ENCODE measurements at places on chromosomes 13 and 19. TPM values are rescaled to one million over a fixed set of nuclear protein-coding genes. Genes with fewer than 3 reads are reported as not detected.
A peak's percentile ranks its signal among the peaks of the same experiment; 100 is the strongest.

DNA sequence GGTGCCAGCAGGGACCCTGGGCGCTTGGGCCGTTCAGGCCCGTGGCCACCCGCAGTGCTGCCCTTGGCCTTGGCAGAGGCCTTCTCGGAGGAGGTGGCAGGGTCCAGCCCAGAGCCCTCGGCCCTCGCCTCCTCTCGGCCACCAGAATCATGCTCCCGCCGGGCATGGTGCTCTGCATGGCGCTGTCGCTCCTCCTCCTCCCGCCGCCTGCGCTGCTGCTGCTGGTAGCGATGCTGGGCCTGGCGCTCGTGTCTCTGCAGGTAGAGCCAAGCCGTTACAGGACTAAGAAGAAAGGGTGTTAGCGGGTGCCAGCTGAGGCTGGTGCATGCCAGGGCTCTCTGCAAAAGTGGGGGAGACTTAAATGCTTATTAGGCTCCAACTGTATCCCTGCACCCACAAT lies 9.5 kb downstream of the ANO8 start:
- DNase-seq = no peak

Gene NLRP9
- not detected for total RNA-seq

DNA sequence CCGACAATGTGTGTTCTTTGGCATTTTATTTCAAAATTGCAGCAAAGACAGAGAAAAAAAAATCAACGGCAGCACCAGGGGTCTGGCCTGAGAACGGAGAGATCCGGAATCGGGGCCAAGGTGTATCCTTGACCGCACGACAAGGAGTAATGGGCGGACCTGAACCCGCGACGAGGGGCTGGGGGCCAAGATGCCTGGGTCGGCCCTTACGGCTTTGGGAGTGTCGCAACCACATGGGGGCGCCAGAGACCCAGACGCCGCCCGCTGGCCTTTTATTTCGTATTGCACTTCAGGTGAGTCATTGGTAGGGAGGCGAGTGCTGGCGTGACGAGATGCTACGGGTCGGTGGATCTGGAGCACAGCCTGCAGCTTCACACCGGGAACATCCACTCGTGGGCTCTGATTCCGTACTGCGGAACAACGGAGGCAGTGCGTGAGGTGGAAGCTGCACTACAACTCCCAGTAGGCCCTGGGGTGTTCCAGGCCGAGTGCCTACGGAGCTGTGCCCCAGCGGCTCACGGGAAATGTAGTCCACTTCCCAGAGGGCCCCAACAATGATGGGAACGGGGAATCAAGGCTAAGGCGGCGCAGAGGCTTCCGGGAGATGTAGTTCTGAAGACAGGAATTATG lies 15.7 kb downstream of the BCAT2 start:
- DNase-seq = peak; percentile 91

GRCh38 chr19:54921082-54921481 lies 15.1 kb downstream of the NCR1 start:
- DNase-seq = no peak

Gene CKAP2
- 14.5 TPM for total RNA-seq

DNA sequence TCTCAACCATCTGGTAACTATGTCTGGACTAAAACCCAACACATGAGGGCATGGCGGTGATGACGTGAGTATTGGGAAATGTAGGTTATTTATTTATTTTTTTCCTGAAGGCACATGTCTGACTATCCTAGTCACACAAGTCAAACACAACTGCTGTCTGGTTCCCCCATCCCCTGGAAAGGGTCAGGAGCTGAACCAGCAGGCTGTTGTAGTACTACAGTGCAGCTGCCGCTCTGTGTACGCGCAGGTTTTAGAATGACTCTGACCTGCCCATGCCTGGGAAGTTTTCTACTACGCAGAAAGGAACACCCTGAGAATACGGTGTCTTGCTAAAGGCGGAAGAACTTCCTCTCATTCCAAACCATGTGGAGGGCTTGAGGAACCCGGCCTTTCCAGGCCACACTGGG lies 1.2 kb downstream of the SLC7A1 start:
- DNase-seq = no peak

GRCh38 chr19:31066385-31066784 lies 282.9 kb downstream of the TSHZ3 start:
- no peak for DNase-seq

DNA sequence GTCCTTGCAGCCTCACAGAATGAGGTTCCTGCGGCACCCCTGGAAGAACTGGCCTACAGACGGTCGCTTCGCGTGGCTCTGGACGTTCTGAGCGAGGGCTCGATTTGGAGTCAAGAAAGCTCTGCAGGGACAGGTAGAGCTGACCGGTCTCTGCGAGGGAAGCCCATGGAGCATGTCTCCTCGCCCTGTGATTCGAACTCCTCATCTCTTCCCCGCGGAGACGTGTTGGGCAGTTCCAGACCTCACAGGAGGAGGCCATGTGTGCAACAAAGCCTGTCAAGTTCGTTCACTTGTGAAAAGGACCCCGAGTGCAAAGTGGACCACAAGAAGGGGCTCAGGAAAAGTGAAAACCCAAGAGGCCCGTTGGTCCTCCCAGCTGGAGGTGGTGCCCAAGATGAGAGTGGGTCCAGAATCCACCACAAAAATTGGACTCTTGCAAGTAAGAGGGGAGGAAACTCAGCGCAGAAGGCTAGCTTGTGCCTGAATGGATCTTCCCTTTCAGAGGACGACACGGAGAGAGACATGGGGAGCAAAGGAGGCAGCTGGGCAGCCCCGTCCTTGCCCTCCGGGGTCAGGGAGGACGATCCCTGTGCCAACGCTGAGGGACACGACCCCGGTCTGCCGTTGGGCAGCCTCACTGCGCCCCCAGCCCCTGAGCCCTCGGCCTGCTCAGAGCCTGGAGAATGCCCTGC lies 23.4 kb upstream of the NDUFS7 start:
- DNase-seq = no peak

Gene LAIR2
- total RNA-seq = not detected

GRCh38 chr19:4639531-4640246 lies 373 bp downstream of the TNFAIP8L1 start:
- peak; percentile 54 for DNase-seq

- DNase-seq = peak; percentile 42
Observed at GRCh38 chr13:93098972-93099371, 127.6 kb upstream of the GPC6 start.

- DNase-seq = no peak
Observed at GRCh38 chr19:55700813-55701212, 25.8 kb downstream of the EPN1 start.

DNA sequence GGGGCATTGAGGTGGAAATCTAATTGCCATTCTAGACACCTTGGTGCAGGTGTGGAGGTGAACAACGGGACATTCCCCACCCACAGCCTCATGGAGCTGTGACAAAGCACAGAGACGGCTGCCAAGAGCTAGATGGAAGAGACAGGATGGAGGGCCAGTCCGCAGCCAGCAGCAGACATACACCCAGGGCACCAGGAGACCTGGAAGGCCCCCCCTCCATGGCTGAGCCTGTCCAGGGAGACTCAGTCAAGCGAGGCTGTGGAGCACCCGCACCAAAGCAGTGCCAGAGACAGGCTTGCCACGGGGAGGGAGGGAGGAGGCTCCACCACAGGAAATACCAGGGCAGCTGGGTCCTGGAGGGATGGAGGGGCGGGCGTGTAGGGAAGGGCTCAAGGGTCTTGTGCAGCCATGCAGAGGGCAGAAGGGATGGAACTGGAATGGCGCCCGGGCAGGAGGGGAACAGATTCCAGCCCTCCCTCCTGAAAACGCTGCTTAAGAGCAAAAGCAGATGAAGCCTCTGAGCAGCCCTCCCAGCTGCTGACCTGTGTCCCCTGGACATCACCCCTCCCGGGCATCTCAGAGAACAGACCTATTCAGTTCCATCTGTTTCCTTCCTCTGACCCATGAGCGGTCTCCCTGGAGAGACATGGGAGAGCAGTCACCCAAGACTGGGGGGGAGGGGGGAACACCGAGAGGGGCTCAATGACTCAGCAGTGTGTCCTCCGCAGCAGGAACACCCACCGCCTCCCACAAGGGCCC lies 14.4 kb downstream of the EPS15L1 start:
- no peak for DNase-seq

DNA sequence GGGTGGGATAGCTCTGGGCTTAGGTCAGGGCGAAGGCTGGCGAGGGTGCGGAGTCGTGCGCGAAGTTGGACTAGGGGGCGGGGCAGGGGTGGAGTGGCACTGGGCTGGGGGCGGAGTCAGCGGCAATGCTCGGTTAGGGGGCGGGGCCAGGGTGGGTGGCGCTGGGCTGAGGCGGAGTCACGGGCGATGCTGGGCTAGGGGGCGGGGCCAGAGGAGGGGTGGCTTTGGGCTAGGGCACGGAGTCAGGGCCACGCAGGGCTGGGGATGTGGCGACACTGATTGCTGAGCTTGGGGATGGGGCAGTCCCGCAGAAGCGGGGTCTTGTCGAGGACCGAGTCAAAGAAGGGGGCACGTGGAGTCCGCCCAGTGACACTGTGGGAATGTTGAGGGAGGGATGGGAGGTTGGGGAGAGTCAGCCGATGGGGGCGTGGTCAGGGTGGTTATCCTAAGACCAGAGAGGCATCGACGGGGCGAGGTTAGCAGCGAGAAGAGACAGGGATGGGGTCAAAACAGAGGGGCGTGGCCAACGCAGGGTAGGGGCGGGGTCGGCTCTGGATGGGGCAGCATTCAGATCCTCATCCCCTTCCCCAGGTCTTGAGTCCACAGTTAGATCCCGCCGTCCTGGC lies 8.7 kb downstream of the HOMER3 start:
- DNase-seq = peak; percentile 81
